ENCODE measurements at places on chromosomes 5 and 9.

- no peak for DNase-seq
These were observed 92.9 kb downstream of the SPATA31D1 start for GRCh38 chr9:82081496-82081895.

DNA sequence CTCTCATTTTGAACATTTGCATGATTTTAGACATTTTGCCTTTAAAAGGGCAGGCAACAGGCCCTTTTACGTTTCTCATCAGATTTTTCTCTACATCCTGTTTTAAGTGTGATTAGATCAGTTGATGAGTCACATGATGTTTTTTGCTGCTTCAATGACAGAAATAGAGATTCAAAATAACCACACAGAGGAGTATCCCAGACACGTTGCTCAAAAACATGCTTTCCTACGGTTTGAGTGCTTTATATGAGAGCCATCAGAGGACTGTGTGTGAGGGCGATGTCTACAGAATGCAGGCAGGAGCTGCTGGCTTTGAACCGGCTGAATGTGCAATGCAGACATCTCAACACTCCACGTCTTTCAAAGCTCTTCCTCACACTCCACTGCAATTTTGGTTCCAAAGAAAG, 42.1 kb downstream of the OTULIN start:
- peak; percentile 17 for DNase-seq

GRCh38 chr9:2229109-2229721, 214.1 kb downstream of the SMARCA2 start:
- no peak for DNase-seq

GRCh38 chr5:172713113-172713808, 57.7 kb downstream of the DUSP1 start:
- DNase-seq = peak; percentile 81

- no peak for DNase-seq
These were observed 42.0 kb downstream of the ARHGEF28 start for GRCh38 chr5:73668017-73668416.

DNA sequence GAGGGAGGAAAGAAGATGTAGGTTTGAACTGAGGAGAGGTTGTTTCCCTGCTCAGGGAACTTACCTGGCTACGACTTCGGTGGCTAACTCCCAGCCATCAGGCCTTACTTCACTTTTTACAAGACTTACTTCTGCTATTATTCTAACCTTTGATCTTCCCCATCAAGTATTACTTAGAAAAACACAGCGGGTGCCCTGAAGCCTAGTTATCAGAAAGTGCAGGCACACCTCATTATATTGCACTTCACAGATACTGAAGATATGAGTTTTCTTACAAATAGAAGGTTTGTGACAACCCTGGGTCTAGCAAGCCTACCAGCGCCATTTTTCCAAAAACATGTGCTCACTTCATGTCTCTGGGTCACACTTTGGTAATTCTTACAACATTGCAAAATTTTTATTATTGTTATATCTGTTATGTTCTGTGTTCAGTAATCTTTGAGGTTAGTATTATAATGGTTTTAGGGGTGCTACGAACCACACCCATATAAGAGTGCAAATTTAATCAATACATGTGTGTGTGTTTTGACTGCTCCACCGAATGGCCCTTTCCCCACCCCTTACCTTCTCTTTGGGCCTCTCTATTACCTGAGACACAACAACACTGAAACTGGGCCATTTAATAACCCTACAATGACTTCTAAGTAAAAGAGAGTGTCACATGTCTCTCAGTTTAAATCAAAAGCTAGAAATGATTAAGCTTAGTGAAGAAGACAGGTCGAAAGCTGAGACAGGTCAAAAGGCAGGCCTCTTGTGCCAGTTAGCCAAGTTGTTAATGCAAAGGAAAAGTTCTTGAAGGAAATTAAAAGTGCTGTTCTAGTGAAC, 2102.7 kb upstream of the WWC1 start:
- no peak for DNase-seq

DNA sequence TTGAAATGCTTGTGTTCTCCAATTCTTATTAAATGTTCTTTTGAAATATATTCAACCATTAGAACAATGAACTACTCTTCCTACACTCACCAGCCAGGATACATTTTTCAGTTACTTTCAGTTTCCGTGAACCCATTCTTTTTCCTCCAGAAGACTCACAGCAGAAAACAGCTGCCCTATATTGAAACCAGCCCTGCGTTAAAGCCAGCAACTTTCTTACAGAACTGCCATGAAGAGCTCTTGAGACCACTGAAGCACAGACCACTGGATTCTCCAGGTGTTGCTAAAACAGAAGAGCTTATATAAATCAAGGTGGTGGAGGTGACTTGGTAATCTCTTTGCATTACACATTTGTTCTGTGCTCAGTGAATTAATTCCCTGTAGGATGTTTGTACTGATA, 365.9 kb upstream of the C9orf72 start:
- DNase-seq = no peak

- no peak for DNase-seq
These were observed 402.3 kb upstream of the CHD1 start for GRCh38 chr5:99331061-99331460.

GRCh38 chr9:16062542-16063240, 509.8 kb downstream of the CCDC171 start:
- DNase-seq = peak; percentile 52

DNA sequence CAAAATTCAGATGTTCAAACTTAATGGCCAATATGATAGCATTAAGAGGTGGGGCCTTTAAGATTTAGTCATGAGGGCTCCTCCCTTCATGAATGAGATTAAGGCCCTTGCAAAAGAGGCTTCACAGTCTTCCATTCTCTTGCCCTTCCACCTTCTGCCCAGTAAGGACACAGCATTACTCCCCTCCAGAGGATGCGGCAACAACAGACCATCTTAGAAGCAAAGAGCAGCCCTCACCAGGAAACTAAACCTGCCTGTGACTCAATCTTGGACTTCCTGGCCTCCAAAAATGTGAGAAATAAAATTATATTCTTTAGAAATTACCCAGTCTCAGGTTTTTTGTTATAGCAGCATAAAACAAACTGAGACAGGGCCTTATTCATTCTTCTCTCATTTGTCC, 8.2 kb downstream of the AP3B1 start:
- DNase-seq = no peak

DNA sequence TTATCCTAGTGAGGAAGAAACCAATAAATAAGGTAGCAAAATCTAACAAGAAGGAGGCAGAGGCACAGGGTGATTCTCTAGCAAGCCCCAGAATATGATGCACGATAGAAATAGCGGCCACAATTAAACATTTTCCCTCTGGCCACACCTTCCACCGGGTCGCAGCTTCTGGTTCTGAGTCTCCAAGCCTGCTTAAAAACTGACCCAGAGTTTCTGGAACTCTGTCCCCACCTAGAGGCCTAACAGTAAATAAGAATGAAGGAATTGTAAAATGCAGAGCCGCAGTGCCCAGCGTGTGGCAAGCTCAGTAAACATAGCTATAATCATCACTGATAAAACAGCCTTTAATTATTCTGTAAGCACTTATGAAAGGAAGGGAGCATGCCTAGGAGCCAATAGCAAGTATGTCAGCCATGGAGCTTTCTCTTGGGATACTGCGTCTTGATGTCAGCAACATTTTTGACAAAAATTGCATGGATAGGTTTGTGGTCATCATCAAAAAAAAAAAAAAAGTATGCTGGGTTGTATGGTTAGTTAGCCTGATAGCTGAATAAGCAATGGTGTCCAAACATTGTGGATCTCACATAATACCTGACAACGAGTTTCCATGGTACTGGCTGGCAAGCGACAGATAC, 465.5 kb downstream of the DNAH5 start:
- DNase-seq = no peak

DNA sequence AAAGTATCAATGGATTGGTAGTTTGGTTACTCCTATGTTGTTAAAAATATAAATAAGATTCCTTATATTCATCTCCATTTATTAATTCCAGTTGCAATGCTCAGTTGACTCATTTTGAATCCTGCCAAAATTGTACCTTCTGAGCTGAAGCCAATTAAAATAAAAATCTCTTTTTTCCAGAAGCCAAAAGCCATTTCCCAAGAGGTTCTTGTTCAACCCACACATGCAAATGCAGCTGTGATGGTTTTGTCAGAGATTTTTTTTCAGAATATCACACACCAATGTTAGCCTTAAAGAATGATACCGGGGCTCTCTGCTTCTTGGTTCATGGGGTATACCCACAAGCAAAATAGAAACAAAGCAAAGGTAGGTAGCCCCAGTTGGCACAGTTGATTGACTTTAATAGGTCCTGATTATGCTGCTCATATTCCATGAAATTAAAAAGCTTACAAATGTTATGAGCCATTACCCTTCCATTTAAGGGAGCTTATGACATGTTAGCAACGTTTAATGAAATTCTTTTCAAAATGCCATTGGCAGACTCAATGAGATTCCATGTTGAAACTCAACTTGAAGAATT, 208.0 kb downstream of the SGCD start:
- no peak for DNase-seq

GRCh38 chr5:137181667-137182066, 317.5 kb downstream of the SPOCK1 start:
- DNase-seq = no peak

DNA sequence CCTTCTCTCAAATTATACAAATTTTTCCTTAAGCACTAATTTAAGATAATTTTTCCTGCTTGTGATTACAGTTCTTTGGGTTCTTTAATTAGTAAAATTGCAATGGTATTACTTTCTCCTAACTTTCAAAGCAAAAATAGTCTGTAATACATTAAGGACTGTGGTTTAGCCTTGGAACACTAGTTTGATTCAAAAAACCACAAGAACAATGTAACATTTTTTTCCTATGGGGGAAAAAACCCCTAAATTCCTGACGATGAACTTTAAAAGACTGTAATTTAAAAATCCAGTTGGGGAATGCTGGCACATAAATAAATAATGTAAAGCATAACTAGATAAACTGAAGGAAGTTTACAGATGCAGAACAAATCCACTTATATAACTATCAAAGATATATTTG, 65.3 kb downstream of the CDC14B start:
- DNase-seq = peak; percentile 80

- DNase-seq = no peak
These were observed 64.8 kb downstream of the GDNF start for GRCh38 chr5:37774912-37775483.

DNA sequence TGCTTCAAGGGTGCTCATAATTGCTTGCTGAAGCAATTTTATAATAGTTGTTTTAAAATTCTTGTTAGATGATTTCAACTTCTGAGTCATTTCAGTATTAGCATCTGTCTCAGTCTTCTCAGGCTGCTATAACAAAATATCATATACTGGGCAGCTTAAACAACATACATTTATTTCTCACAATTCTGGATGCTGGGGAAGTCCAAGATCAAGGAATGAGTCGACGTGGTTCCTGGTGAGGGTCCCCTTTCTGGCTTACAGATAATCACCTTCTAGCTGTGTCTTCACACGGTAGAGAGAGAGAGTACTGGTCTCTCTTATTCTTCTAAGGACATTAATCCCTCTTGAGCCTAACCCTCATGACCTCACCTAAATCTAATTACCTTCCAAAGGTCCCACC, 160.4 kb downstream of the SIL1 start:
- DNase-seq = peak; percentile 25

DNA sequence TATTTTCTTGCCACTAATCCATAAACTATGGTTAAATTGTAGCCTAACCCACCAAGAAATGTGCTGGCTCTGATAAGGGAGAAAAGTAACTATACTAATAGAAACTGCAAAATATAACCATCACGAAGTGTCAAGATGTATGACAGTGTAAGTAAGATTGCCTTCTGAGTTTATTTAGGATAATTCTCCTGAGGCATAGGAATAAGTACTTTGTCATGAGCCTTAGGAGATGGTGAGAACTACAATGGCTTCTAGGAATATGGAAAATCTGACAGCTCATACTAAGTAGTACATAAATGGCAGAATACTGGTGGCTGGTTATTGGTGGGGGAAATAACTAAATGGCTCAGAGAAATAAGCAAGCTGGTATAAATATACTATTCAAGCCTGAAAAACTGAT, 543.9 kb downstream of the PRR16 start:
- no peak for DNase-seq

DNA sequence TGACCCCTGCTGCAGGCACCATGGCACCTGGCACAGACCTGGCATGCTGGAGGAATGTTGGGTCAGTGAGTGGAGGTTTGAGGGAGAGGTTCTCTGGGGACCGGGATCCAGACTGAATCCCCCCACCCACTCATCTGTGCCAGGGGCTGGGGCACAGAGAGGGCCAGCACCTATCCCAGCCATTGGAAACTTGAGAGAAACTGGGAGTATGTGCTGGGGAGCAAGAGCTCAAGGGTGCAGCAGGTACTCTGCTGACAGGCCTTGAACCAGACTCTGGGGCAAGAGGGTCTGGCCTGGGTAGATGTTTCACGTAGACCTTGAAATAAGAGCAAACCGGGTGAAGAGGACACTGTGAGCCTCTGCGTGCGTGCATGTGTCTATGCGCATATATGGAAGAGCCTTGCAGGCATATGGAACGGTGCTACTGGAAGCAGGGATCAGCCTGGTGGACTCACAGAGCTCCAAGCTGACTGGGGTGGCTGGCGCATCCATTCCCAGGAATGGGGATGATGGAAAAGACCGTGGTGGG, 8.8 kb downstream of the FGF18 start:
- DNase-seq = peak; percentile 42

GRCh38 chr9:89677702-89678395, 73.0 kb downstream of the GADD45G start:
- no peak for DNase-seq

GRCh38 chr9:91253488-91253887, 108.2 kb downstream of the AUH start:
- no peak for DNase-seq

GRCh38 chr5:59069438-59070079, 486.7 kb downstream of the RAB3C start:
- DNase-seq = no peak

DNA sequence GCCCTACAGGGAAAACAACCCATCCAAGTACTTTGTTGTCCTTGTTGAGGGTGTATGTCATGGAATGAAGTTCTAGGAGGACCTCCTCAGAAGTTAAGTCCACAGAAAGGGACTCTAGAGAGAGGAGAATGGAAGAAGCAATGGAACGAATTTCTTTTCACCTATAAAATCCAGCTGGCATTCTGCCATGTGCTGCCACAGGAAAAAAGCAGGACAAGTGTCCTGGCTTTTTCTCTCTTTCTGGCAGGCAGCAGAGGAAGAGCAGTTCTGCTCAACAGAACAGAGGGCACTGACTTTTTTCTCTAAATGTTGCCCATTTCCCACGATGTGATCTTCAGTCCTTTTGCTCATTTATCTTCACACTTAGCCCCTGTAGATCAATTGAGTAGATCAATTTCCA, 240.8 kb downstream of the MCTP1 start:
- no peak for DNase-seq

DNA sequence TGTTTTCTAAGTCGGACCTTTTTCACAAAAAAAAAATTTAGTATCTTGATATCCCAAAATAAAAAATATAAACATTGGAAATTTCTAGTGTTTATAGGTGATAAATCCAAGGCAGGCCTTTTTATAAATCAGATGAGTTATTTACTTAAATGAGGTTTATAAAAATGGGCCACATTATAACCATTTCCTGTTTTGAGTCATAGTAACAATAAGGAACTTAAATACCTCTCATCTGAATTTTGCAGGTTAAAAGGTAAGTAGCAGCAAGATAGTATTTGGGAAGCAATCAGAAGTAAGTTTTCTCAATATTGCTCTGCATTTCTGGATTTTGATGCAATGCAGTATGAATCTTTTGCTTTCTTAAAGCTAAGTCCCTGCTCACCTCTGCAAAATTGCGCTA, 3.9 kb downstream of the SPTAN1 start:
- no peak for DNase-seq

GRCh38 chr5:82413302-82414040, 135.3 kb upstream of the RPS23 start:
- peak; percentile 67 for DNase-seq

GRCh38 chr9:96450613-96451528, 902 bp downstream of the HABP4 start:
- peak; percentile 41 for DNase-seq

- DNase-seq = no peak
These were observed 249.6 kb downstream of the PBX3 start for GRCh38 chr9:125996791-125997190.

Measured in SJSA1 (cell line).